ENCODE measurements at places on chromosomes 11 and 22.

DNA sequence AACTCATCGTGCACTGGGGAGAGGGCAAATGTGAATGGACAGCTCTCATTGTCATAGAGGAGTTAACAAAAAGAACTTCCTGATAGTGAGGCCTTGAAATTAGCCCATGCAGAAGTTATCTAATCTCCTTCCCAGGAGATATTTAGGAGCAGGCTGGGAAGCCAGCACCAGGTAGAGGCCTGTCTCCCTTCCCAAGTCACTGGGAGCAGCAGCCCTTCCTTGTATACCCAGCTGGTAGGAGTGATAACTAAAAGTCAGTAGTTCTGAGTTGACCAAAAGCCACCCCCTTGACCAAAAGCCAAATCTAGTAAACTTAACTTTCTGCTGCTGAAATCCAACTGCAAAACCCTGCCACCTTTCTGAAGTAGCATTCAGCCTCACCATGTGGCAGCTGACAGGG lies 1.4 kb upstream of the BACE1-AS start:
- DNase-seq = no peak

GRCh38 chr22:35678836-35679235 lies 30.6 kb downstream of the APOL6 start:
- DNase-seq = no peak

- DNase-seq = no peak
Measured at GRCh38 chr11:20474176-20474881, 86.8 kb downstream of the PRMT3 start.

GRCh38 chr11:133078591-133079404 lies 453.5 kb downstream of the OPCML start:
- DNase-seq = no peak

DNA sequence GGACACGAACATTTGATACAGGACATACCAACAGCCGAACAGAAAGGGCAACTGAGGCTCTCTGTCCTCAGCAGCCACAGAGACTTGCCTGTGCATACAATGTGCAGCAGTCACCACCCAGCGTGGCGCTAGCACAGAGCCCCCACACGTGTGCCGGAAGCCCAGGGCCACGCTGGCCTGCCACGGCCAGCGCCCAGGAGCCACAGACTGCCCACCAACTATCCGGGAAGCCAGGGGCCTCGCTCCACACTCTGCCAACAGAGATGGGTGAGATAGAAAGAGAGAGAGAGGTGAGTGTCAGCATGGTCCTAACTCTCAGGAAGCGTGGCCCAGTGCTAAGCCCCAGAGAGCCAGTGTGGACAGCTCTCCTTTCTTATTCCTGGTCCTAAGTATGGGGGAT lies 11.7 kb downstream of the TMPRSS5 start:
- DNase-seq = no peak

GRCh38 chr11:111176603-111177002 lies 68.9 kb upstream of the POU2AF2 start:
- no peak for DNase-seq

DNA sequence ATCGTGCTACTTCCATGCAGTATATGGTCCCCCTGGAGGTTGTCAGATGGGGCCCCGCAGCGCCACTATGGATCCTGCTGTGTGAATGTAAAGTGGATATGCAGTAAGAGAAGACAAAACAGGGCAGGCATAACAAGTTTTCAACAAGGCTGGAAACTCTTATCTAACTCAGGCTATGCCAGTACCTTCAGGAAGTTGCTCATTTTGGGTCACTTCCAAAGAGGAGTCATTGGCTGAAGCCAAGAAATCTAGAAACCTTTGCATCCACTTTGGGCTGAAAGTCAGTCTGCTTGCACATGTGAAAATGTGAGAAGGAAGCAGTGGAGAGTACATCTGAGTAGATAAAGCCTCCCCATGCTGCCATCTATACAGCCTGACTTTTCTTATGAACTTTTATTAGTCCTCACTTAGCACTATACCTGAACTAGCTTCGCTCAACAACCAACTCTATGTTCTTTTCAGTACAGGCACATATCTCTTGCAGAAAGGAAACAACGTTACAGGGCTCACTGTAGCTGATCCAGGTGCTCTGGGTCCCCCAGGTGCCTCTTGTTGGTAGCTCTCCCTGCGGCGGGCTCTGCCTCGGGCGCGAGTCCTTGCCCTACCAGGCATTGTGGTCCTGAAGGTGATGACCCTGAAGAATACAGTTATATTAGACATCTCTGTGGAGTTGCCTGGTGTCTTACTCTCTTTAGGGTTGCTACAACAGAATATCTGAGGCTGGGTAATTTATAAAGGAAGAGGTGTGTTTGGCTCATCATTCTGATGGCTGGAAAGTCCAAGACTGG lies 12.4 kb downstream of the PIWIL3 start:
- no peak for DNase-seq

GRCh38 chr11:113849713-113850112 lies 25.7 kb downstream of the USP28 start:
- no peak for DNase-seq

DNA sequence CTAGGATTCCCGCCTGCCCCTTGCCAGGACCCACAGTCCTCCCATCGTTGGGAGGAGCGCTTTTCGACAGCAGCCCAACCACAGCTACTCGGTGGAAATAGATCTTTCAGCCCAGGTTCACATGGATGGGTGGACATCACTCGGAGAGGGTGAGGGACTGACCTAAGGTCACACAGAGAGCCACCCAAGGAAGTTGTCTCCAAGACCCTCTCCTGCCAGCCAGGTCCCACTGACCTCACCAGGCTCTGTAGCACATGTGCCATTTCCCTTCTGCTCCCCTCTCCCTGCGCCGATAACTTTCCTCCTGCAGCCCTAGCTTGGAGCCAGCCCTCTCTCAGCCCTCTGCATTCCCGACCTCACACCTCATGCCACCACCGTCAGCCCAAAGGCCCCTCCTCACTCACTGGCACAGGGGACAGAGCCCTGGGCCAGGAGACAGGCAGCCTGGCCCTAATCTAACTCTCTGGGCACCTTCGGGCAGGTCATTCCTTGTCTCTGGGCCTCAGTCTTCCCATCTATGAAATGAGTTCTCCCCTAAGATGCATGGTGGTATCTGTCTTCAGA lies 4.7 kb downstream of the KCNJ4 start:
- no peak for DNase-seq

DNA sequence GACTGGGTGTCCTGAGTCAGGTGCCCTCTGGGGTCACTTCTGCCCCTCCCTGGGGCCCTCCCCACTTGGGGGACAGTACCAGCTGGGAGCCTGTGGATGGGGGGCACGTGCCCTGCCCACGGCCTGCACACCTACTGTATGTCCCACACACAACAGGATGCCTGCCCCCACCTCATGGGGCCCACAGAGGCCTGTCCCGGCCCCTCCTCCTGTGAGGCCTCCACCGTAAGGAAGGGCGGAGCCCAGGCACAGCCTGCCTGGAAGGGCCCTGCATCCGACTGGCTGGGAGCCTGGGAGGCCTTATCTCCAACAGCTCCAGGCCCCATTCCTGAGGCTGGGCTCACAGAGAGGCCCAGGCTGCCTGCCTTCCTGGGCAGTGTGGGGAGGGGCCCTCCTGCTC lies 47.8 kb downstream of the BRSK2 start:
- no peak for DNase-seq

DNA sequence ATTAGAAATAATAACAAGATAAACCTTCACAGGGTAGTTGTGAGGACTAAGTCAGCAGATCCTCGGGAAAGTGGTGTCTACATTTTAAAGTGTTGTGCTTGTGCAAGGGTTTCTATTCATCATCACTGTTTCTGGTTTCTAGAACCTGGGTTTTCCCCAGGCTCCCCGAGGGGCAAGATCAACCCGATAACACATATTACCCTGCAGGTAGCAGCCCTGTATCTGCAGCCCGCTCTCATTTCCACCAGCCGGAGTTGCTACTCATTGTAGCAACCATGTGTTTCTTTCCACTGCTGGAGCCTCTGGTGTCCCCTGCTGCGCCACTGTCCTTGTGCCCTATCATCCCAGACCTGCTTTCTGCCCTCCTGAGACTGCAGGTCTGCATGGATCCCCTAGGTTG lies 67.0 kb downstream of the MIAT start:
- no peak for DNase-seq

GRCh38 chr11:74226907-74227306 lies 55.8 kb downstream of the PPME1 start:
- no peak for DNase-seq

GRCh38 chr11:125070699-125071254 lies 7.7 kb downstream of the SLC37A2 start:
- no peak for DNase-seq

- no peak for DNase-seq
Measured at GRCh38 chr11:90329043-90329442, 106.2 kb upstream of the CHORDC1 start.

DNA sequence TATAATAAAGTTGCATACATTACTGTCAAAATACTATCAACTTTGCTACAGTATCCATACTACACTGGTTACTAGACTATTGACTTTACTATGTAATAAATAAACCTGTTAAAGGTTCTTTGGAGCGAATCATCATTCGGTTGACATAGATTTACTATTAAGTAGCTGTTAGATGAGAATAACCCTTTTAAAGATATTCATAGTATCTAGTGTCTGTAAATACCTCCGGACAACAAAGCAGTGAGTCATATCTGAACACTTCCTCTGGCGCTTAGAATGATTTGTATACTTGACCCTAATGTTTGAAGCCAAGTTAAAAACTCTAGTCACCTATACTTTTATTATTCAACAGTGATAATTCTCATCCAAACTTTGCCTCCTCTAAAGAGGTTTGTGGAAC lies 84.7 kb downstream of the MSANTD4 start:
- DNase-seq = no peak

- DNase-seq = no peak
Measured at GRCh38 chr11:6253197-6253596, 6.4 kb upstream of the CCKBR start.

DNA sequence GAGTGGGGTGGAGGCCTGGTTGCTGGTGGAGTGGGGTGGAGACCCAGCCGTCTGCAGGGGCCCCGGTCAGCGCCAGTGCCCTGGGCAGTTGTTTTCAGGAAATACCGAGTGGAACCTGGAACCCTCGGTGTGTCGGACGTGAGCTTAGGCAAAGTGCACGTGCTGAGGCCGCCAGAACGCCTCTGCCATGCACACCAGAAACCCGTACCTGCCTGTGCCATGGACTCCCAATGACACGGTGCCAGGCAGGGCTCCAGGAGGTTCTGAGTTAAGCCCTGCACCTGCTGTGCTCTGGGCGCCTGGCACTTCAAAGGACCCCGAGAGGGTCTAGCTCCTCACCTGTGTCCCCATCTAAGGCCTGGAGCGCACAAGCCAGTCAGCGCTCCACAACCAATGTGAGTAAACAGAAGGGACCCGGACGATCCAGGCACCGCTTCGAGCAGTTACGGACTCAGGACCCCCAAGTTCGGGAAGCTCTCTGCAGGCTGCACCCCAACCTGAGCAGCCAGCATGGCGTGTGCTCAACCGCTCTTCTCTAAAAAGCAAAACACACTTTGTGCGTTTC lies 12.3 kb downstream of the TOLLIP start:
- no peak for DNase-seq

DNA sequence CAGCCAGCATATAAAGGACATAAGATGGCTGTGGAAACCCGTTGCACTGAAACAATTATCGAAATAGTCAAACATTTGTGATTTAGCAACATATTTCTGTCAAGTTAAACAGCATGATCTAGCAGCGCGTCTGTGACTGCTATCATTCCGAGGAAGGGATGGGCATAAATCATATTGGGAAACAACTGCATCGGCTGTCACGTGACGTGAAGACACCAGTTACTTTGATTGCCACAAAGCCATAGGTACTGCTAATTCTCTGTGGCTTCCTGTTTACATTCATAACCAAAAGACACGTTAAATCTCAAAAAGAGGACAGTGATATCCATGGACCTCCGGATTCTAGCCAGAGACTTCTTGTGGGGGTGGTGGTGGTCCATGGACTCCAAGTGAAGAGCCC lies 87.8 kb downstream of the CACNA1I start:
- no peak for DNase-seq

GRCh38 chr22:35600476-35600875 lies 16.7 kb downstream of the MB start:
- no peak for DNase-seq

- no peak for DNase-seq
Measured at GRCh38 chr11:123132881-123133280, 62.2 kb downstream of the CLMP start.

- DNase-seq = no peak
Measured at GRCh38 chr22:26979294-26979693, 321.9 kb downstream of the MIAT start.

DNA sequence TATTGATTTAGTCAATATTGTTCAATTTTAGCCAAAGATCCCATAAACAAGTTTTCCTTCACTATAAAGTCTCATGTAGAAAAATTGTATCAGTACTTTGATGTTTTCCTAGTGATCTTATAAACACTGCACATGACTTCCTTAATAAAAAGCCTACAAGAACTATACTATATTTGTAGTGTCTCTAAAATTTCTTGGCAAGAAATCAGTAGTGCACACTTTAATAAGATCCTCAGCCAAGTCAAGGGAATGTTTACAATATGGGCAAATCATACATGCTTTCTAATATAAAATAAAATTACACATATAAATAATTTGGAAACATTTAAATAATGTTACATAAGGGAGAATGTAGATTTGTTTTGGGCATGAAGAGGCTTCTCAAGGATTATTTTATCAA lies 203.0 kb upstream of the CCDC179 start:
- DNase-seq = no peak

DNA sequence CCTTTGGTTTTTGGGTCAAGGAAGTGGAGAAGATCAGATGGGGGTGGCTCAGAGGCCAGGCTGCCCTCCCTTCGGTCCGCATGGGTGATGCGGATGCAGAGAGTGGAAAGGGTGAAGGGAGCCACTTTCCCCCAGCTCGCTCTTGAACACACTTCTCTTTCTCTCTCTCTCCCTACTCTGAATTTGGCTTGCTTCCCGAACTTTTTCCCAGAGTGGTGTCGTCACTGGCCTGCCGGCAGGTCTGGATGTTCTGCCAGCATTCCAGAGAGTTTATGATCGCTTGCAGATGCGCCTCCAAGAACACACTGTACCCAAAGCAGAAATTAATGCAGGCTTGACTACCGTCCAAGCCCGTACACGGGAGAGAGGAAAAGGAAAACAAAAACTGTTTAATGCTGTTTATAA lies 103.2 kb downstream of the ZBTB16 start:
- DNase-seq = no peak

DNA sequence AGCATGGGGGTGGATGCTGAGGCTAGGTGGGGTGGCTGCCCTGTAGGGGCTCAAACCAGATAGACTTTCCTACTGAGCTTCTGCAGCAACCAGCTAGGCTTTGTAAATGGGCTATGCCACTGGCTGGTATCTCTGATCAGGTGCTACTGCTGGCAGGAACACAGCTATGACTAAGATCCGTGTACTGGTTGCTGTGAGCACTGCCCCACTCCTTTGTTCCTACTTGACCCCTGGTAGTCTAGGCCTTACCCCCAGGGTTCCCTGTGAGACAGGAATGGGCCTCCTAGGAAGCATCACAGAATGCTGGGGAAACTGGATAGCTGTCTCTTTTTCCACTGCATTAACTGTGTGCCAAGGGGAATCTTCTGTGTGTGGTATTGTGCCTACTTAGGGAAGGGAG lies 58.4 kb upstream of the GAB2 start:
- no peak for DNase-seq

DNA sequence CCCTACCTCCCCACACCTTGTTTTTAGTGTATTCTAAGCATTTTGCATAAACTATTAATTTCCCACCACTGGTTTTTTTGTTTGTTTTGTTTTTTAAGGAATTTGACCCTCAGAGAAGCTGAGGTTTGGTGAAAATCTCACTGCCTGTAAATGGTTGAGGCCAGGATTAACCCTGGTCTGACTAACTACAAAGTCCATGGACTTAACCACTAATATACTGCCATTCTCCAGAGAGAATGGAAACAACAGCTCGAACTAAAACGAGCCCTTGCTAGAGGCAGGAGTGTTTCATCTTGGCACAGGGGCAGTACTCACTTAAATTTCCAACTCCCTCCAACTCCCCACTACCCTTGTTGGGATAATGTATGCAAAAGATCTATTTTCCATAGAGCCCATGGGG lies 3.0 kb downstream of the CTNND1 start:
- no peak for DNase-seq

All from activated CD4-positive, alpha-beta T cell treated with anti-CD3 and anti-CD28 coated beads, Interleukin-2, amount 50 U/mL, for 24 hours (primary cell).